ENCODE measurements at places on chromosomes 12 and 14. TPM values are rescaled to one million over a fixed set of nuclear protein-coding genes. Genes with fewer than 3 reads are reported as not detected.

- no peak for DNase-seq
Observed at GRCh38 chr12:33676866-33677265, 237.2 kb upstream of the SYT10 start.

GRCh38 chr12:22624548-22624869 lies 462 bp upstream of the ETNK1 start:
- no peak for DNase-seq

- no peak for DNase-seq
Observed at GRCh38 chr14:53850714-53851296, 105.8 kb downstream of the BMP4 start.

- no peak for DNase-seq
Observed at GRCh38 chr12:53781228-53781801, 29.5 kb upstream of the CISTR start.

DNA sequence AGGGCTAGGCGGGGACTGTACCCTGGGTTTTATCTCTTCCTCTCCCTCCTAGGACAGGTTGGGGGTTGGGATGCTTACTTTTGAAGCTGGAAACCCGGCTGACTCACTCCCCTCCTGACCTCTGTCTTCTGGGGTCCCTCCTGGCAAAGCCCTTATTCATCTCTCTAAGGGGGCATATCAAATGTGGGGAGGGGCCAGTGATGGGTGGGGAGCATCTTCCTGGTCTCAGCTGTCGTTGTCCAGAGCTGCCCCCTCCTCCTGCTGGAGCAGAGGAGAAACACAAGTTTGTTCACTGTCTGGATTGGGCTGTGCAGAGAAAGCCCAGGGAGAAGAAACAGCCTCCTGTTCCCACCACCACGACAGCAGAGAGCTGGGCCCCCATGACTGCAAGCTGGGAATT lies 85.8 kb downstream of the TNFAIP2 start:
- DNase-seq = no peak

- no peak for DNase-seq
Observed at GRCh38 chr14:34355584-34356263, 106.3 kb downstream of the SPTSSA start.

GRCh38 chr14:104799244-104800014 lies 1.5 kb upstream of the ZBTB42 start:
- DNase-seq = no peak

DNA sequence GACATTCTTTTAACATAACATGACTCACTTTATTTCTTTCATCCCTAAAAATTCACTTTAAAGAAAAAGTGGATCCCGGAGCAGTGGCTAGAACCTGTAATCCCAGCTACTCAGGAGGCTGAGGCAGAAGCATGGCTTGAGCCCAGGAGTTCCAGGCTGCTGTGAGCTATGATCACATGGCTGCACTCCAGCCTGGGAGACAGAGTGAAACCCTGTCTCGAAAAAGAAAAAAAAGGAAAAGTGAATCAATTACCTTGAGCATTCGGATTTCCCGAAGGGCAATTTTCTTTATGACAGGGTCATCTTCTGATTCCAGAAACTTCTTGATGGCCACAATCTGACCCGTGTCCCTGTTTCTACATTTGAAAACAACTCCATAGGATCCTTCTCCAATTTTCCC lies 1.2 kb downstream of the CDKL1 start:
- no peak for DNase-seq

DNA sequence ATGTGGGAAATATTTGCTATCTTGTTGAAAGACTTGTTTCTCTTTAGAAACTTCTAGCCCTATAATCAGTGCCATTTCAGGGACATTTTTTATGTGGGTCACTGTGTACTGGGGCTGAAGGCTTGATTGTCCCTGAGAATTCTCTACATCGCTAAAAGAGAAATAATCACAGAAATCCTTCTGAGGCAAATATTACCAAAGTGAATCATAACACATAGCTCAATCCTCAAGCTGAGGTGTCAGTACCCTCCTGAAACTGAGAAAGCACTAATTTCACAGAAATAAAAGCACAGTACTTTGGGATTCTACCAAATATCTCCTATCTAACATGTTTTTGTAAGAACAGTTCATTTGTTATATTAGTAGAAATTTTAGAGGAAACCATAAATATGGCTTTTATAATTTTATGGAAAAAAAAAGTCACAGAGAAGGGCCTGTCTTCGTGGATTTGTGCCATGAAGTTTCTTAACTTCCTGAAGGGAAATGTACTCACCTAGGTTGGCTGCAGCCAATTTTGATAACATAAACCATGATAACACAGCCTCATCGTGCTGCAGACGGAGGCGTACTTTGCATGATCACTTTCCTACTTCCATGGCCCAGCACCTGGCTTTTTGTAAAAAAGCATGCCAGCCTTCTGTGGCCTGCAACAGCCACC lies 163.7 kb upstream of the HIF1A start:
- DNase-seq = no peak

- DNase-seq = no peak
Observed at GRCh38 chr12:2998789-2999264, 39.6 kb downstream of the TEAD4 start.

- no peak for DNase-seq
Observed at GRCh38 chr14:72033365-72033764, 101.1 kb downstream of the RGS6 start.

GLT8D2 gene
- total RNA-seq = not detected

CLEC4E gene
- total RNA-seq = not detected

NTF3 gene
- 11.5 TPM for total RNA-seq

TAS2R19 gene
- total RNA-seq = 3.4 TPM

KRT78 gene
- not detected for total RNA-seq

ORAI1 gene
- 20.1 TPM for total RNA-seq
